Stimulated activated naive CD4-positive, alpha-beta T cell treated with Interleukin-2 at 50 U/mL for 16 hours (primary cell): ENCODE measurements at places on chromosomes 6 and 20.

- no peak for DNase-seq
Measured at GRCh38 chr20:11247046-11248010, 573.5 kb upstream of the JAG1 start.

DNA sequence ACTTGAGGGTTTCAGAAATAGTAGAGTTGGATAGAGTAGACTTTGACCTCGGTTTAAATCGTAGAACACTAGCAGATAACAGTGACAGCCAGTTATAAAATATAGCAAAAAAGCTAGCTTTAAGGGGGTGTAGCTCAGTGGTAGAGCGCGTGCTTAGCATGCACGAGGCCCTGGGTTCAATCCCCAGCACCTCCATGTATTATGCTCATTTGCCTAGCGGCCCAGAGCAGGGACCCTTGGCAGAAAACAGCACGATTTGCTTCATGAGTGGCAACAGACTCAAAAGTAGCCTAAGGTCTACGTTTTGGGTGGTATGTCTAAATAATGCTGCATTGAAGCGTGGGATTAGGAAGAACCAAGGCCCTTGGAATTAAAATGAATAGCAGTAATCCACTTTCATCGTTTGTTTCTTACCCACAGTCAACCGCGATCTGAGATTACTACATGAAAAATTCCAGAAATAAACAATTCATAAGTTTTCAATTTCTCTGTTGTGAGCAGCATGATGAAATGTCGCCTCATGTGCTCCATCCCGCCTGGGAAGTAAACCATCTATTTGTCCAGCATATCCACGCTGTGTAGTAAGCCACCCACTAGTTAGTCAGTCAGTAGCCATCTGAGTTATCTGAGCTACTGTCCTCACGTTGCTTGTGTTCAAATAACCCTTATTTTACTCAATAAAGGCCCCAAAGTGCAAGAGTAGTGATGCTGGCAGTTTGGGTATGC is 184.9 kb downstream of the GPX5 start:
- DNase-seq, result no peak

GRCh38 chr6:1316489-1316971 is 4.6 kb downstream of the FOXQ1 start:
- DNase-seq, result no peak

- DNase-seq, result no peak
Measured at GRCh38 chr20:24909086-24909780, 39.8 kb upstream of the CST7 start.

GRCh38 chr6:88361298-88361697 is 195.2 kb upstream of the CNR1 start:
- no peak for DNase-seq

- DNase-seq, result no peak
Measured at GRCh38 chr20:14189794-14190402, 147.5 kb downstream of the FLRT3 start.

DNA sequence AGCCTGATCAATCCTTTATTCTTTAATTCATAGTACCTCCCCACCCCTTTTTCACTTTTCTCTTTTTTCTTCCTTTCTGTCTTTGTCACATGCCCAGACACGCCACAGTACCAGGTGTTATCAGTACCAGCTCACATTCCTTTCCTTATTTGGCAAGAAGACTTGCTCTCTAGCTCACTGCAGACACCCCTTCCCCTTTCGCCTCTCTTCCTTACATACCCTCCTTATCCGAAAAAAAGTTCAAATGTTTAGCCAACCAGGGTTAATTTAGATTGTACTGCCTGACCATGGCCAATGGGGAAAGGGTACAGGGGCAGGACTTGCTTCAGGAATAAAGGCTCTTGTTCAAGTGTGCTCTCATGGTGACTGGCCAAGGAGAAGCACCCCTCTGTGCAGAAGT is 9.3 kb upstream of the SIRPB2 start:
- no peak for DNase-seq

DNA sequence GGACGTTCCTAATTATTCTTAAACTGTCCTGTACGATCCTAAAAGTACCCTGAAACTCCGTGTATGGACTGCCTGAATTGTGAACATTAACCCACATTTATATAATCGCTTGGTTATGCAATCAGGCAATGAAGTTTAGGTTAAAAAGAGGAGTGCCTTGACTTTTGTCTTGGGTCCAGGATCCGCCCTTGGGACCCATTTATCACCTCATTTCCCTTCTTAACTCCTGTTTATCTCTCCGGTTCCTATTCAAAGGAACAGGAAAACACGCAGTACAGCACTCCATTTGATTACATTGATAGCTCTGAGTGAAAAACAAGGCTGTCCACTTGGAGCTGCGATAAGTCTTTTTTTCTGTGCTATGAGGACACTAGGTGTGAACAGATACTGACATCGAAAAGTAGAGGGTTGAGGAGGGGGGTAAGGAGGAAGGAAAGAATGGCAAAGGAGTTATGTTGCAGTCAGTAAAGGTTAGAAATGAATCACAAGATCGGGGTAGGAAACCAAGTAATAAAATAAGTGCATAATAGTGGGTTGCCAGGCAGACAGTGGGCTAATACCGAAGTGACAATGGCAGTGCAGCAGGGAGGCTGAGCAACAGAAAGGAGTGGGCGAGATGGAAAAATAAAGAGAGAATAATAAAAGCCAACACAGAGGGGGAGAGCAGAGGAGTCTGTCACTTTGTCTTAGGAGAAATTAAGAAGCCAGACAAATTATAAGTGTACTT is 15.9 kb upstream of the PCK1 start:
- DNase-seq, result no peak

DNA sequence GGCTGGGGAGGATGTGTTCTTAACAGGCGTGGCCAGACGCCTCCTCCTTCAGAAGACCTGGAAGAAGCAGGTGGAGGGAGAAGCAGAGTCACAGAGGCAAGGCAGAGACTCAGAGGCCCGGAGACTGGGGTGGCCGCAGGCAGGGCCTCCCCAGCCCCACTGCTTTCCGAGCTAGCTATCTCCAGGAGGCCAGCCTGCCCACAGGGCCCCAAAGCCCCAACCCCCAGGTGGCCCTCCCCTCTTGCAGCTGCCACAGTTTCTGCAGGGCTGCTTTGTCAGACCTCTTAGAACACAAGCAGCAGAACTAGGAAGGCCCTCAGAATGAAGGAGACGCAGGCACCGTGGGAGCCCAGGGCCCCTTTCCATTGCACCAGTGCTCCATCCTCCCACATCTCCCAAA is 69.0 kb upstream of the MLN start:
- no peak for DNase-seq

DNA sequence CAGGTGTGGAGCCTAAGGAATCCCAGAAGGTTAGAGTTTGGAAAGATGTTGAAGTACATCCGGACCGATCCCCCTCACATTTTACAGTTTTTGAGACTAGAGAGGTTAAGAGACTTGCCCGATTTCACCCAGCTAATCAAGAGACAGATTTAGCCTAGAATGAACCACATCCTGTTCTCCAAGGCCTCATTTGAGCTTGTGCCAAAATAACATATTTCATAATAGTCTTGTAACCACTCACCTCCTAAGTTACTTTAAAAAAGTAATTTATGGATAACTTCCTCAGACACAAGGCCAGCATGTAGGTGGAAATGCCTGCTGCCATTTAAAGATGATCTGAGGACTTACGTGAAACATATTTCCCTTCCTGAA is 39.8 kb upstream of the ARHGAP18 start:
- DNase-seq, result no peak

GRCh38 chr6:121612927-121613326 is 177.5 kb downstream of the GJA1 start:
- no peak for DNase-seq

GRCh38 chr6:3390698-3391097 is 66.2 kb downstream of the SLC22A23 start:
- no peak for DNase-seq

GRCh38 chr20:953742-954141 is 37.6 kb upstream of the ANGPT4 start:
- no peak for DNase-seq

DNA sequence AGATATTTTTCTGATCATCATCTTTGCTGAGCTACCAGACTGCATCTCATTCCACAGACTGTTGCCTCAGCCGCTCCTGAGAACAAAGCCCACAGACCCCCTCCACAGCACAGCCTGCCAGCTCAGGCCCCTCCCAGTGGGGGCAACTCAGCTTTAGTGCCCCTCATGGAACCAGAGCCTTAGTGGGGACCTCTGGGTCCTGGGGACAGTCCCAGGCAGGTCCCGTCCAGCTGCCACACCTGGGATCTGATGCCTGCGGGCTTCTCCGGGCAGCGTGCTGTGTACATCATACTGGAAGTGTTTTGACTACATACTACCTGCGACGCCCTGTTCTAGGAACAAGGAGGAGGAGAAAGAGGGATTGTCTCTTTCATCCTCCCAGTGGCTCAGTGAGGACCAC is 38.3 kb upstream of the QKI start:
- no peak for DNase-seq

DNA sequence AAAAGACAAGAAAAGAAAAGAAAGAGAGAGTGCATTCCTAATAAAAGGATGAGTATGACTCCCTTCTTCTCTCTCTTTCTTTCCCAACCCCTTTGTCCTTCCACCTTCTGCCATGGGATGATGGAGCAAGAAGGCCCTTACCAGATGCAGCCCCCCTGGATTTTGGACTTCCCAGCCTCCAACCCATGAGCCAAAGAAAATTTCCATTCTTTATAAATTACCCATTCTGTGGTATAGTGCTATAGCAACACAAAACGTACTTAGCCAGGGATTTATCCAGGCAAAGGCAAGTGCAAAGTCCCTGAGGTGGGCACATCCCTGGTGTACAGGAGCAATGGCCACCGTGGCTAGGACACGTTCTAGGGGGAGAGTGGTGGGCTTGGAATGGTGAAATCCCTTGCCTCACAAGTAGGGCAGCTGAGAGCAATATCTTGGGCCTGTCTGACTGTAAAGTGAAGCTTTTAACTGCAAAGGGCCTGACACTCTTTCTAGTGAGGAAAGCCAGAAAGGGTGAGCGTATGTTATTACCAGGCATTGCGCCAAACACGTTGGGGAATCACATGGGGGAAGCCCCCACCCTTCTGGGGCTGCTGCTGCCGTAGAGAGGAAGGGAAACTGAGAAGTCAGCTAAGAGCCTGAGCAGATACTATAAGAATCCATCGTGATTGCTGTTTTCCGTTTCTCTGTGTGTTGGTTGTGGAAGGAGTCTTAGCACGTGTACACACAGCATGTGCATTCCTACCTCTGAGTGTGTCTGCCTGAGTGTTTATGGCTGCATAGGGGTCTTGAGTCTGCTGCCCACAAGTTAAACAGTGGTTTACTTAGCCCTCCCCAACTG is 50.7 kb upstream of the SIRPA start:
- no peak for DNase-seq

GRCh38 chr6:158812611-158813010 is 6.6 kb downstream of the EZR start:
- no peak for DNase-seq

- no peak for DNase-seq
Measured at GRCh38 chr6:67127041-67127440, 1420.0 kb upstream of the EYS start.

GRCh38 chr6:110270165-110270564 is 88.0 kb downstream of the METTL24 start:
- no peak for DNase-seq

DNA sequence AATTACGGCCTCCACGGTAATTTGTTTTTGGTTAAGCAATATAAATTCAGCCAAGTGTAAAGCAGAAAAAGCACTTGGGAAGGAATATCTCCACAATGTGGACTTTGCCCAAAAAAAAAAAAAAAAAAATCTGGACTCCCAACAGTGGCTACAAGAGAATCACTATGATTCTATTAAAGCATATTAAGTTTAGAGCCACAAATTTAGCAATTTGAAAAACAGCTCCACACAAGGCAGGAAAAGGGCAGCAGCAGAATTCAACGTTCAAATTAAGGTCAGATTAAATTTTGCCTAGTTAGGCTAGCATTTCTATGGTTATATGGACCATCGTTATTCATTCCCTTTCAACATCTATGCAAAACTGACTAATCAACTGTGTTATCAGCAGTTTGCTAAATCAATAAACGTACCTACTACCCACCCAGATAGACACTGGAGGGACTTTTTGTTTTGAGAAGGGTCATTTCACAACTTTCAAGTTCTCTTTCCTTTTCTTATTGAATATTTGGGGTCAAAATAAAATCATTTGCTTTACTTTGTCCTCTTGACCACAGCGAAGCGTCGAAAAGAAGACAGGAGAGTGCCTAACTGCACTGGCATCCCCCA is 1.0 kb downstream of the MCM9 start:
- no peak for DNase-seq

GRCh38 chr6:24757611-24758010 is 17.1 kb upstream of the GMNN start:
- DNase-seq, result no peak
